ENCODE measurements at places on chromosomes 7 and 10. TPM values are rescaled to one million over a fixed set of nuclear protein-coding genes. Genes with fewer than 3 reads are reported as not detected.

The MMP21 gene
- total RNA-seq, result not detected

DNA sequence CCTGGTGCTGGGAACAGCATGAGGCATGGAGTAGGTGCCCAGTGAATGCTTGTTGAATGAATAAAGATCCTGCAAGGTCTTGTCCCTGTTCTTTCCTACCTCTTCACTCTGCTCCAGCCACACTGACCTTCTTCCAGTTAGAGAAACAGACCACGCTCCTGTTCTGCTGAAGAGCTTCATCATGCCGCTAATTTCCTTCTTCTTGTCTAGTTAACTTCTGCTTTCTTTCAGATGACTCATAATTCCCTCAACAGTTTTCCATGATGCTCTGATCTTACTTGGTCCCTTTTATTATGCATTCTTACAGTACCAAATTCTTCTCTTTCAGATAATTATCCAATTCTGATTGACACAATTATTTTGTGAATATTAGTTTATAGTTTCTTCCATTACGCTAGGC, 59.5 kb upstream of the C1QL3 start:
- DNase-seq, result no peak

DNA sequence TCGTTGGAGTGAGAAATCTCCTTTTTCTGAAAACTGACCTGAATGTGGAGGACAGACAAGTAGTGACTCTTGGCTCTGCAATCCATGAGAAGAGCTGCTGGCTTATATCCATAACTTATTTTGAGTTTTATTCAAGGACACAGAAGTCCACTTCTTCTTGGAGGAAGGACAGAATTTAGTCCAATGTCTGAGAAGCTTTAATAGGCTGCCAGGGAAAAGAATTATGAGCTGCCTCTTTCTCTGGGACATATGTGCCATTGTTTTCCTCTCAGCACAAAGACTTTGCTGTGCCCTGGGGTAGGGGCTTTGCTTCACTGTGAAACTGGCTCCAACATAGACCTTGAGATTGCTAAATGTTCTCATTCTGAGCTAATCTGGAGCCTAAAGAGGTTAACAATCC, 20.5 kb upstream of the AOC1 start:
- no peak for DNase-seq

The NEUROG3 gene
- not detected for total RNA-seq

- DNase-seq, result no peak
Observed at GRCh38 chr10:89469517-89469916, 55.1 kb downstream of the IFIT5 start.

The OR9A2 gene
- 2.6 TPM for total RNA-seq

DNA sequence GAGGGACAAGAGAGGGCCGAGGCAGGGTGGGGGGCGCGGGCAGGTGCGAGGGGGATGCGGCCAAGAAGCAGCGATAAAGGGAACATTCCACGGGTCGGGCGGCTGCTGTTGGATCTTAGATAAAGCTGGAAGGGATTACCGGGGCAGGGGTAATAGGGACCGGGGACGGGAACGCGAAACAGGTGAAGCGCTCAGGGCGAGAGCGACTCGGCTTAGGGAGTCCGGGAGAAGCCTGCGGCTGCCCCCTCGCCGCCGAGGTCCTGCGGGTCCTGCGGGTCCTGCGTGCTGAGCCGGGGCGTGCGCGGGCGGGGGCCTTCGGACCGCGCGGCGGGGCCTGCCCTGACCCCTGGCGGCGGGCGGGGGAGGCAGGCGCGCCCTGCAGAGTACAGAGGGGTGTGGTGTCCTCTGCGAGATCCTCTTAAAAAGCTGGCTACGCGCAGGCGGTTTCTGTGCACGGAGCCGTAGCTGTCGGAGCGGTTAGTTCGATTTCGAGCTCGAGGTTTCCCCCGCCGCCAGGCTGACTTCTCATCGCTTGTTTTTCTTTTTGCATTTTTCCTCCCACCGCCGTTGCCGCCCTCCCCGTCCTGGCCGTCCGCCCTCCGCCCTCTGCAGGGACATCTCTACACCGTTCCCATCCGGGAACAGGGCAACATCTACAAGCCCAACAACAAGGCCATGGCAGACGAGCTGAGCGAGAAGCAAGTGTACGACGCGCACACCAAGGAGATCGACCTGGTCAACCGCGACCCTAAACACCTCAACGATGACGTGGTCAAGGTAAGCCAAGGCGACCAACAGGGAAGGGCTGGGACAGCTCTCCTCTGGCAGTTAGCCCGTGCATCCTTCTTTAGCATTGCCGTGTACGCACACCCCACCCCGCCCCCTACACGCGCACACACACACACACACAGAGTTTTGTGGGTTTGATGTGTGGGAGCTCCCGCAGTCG, 1.4 kb downstream of the CAV1 start:
- peak; percentile 88 for DNase-seq

GRCh38 chr7:150784954-150785353, 15.2 kb downstream of the TMEM176B start:
- DNase-seq, result no peak

The SEMA3D gene
- total RNA-seq, result 7.2 TPM

The XRCC2 gene
- 33.2 TPM for total RNA-seq

The PLEKHS1 gene
- not detected for total RNA-seq
